ENCODE measurements at places on chromosomes 12 and 14.

DNA sequence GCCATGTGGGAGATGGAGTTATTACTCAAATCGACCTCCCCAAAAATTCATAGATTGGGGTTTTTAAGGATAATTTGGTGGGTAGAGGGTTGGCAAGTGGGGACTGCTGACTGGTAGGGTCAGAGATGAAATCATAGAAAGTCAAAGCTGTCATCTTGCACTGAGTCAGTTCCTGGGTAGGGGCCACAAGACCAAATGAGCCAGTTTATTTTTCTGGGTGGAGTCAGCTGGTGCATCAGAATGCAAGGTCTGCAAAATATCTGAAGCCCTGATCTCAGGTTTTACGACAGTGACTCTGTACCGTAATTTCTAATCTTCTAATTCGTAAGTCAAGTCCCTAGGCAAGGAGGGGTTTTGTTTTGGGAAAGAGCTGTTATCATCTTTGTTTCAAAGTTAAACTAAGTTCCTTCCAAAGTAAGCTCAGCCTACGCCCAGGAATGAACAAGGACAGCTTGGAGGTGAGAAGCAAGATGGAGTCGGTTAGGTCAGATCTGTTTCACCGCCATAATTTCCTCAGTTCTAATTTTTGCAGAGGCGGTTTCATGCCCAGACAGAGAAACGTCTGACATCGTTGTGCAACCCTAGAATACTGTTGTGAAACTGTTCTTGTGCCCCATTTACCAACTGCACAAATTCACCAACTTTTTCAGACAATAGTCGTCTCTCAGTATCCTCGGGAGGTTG is 104.5 kb upstream of the SFSWAP start:
- DNase-seq: no peak

DNA sequence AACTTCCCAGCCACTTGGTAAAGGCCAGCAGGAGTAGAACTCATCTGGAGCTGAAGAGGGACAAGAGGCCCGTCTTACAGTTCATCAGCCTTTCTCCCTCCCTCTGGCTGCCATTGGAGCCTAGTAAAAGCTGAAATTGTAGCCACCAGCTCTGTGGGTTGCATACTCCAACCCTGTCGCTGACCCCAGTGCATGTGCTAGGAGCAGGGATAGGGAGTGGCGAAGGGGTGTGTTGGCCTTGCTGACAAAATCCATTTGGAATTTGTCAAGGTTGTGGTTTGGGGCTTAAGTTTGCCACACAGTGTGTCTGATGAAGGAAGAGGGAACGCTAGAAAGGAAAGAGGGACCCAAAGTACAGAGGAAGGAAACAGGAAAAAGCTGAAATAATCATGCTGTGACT is 4.0 kb upstream of the ARF3 start:
- DNase-seq: no peak

- DNase-seq: no peak
These were observed 59.1 kb downstream of the RASSF3 start for GRCh38 chr12:64669270-64669842.

- no peak for DNase-seq
These were observed 179.0 kb downstream of the FOXN3 start for GRCh38 chr14:89237921-89238529.

DNA sequence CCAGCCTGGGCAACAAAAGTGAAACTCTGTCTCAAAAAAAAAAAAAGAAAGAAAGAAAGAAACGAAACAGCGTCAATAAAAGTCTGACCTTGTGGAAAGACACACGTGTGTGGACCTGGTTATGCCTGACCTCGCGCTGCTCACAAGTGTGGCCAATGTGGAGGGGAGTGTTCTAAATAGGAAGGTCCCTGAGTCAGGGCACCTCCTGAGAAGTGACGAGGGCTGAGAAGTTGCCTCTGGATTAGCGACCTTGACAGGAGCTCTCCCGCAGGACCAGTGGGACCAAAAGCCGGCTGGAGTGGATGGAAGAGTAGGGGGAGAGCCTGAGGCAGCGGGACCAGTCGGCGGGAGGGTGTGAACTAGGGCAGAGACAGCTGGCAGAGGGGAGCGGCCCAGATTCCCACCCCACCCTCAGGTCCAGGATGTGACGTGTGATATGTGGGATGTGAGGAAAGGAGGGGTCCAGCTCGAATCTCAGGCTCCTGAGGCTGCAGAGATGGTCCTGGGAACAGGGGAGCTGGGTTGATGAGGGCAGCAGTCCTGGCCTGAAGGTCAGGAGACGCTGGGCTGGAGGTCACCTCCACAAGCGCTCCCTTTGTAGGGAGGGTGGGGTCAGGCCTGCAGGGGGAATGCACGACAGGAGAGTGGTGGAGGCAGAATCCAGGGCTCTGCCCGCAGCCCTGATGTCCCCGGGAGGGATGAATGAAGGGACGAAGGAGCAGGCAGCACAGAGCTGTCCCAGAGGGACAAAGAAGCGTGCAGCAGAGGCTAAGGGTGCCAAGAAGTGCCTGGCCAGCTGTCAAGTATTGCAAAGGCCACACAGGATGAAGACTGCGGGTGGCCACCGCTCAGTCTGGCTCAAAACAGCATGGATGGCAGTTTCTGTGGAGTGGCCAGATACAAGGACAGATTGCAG is 24.8 kb upstream of the GPR68 start:
- peak; percentile 29 for DNase-seq

DNA sequence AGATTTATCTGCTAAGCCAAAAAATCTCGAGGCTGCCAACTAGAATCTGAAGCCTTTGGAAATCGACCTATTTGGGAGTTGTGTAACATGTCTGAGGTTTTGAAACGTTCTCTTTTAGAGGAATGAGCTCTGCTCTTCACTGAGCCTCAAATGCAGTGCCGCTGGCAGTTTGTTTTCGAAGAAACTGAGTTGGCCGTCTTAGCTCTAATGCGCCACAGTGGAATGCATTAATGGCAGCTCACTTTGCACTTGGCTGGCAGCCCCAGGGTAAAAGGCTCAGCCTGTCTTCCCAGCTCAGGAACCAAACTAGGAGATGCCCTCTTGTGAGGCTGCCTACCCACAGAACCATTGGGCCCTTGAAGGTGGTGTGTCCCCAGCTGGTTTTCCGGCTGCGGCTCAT is 53.8 kb downstream of the SFSWAP start:
- no peak for DNase-seq

DNA sequence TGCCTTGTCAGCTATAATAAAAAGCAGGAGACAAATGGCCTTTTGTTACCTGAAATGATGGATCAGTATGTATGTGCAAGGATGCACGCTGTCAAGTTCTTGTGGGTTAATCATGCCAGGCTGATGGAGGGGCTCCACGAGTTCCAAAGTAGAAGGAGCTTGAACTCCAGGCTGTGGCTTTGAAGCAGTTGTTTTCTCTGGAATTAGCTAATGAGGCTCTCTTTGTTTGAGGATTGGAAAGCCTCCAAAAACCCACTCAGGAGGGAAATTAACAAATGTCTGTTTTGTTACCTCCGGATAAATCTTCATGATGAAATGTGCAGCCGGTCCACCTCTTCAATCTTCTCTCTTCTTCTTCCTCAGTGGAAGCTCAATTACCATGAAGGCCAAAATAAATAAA is 605.5 kb downstream of the DIO2 start:
- DNase-seq: no peak

DNA sequence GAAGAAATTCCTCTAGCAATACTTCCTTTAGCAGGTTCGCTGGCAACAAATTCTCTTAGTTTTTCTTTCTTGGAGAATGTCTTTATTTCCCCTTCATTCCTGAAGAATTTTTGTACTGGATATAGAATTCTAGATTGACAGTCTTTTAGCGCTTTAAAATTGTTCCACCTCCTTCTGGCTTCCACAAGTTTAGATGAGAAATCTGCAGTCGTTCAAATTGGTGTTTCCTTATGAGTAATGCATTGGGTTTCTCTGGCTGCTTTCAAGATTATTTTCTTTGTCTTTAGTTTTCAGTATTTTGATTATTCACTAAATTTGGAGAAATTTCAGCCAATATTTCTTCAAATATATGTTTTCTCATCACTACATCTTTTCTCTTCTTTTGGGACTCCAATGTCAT is 33.3 kb upstream of the FGF6 start:
- DNase-seq: no peak

DNA sequence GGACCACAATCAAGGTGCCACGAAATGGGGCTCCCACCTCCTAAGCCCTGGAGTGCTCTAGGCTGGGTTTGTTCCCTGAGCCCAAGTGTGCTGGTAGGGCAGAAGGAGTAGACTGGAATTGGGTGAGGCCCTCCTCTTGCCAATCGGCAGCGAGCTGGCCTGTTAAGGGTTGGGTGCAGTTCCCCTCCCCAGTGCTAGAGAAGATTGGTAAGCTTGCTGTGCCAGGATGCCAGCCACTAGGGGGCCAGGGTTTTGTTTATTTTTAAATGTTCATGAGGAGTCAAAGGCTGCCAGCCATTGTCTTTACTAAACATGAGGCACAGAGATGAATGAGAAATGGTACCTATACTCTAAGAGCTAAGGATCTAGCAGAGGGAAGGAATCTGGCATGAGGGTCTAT is 79.7 kb downstream of the SPTB start:
- no peak for DNase-seq

DNA sequence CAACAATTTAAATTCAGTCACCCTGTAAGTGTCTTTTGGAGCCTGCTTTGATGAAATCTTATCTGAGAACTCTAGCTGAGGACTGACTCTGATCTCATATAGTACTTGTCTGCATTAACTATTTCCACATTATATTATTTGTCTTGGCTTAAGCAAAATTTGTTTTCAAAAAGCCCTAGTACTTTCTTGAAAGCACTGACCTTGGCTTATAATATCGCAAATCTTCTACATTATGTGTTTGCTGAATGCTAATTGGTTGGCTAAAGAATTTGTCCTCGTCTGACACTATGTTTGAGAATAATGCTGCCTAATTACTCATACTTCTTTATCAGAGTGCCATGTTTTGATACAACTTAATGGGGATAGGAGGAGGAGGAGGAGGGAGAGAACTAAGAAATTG is 46.9 kb upstream of the FLRT2 start:
- DNase-seq: no peak

GRCh38 chr14:92427096-92427495 is 86.5 kb upstream of the RIN3 start:
- no peak for DNase-seq

- DNase-seq: no peak
These were observed 19.9 kb downstream of the HECTD4 start for GRCh38 chr12:112362310-112362709.

- no peak for DNase-seq
These were observed 26.4 kb downstream of the TBC1D15 start for GRCh38 chr12:71865757-71866536.

GRCh38 chr14:54026671-54027070 is 70.0 kb upstream of the BMP4 start:
- DNase-seq: no peak

GRCh38 chr12:5295996-5296395 is 135.9 kb upstream of the NTF3 start:
- DNase-seq: no peak

- DNase-seq: no peak
These were observed at the start of gene DCAF5 for GRCh38 chr14:69152902-69153151. Gene DCAF5, minus strand, starts transcription at chr14:69153119. Its CDS starts 141 bp downstream, at chr14:69152978.

GRCh38 chr14:82223276-82223675 is 689.6 kb upstream of the SEL1L start:
- no peak for DNase-seq

DNA sequence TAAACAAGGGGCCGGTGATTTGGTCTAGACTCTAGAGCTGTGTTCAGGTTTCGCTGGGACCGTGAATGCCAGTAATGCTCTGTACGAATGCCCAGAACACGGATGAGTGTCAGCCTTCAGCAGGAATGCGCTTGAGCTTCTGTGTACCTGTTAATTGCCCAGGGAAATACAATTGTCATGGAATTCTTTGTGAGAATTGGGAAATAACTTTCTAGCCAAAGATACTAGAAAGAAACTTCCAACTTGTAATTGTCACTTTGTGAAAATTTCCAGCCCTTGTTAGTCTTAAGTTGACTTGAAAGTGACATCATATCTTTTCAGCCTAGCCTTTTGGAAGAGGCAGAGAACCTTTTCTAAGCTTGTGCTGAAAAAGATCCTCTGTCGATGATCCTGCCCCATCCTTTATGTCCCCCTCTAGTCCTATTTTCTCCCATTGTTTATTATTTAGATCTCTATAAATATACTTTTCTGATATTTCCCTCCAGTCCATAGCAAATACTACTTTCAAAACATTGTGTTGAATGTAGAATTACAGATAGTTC is 2.7 kb downstream of the CHST11 start:
- DNase-seq: no peak

GRCh38 chr12:69610729-69611128 is at the start of gene LRRC10:
Gene LRRC10, minus strand, starts transcription at chr12:69610907. Its CDS starts 69 bp downstream, at chr12:69610838.
- DNase-seq: no peak

DNA sequence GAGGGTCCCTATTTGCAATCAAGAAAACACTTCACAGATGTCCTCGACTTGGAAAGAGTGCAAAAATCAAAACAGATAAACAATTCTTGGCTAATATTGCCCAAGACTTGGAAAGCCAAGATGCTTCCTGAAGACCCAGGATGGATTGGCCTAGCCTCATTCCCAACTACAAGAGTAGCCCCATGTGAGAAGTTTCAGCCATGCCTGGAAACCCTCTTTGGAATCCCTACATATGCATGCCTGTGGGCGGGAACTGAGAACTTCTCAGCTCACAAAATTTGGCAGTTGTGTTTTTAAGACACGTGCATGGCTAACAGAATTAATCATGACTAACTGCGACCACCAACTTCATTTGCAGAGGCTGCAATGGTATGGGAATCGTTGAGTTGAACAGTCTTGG is 283.2 kb upstream of the TBX3 start:
- DNase-seq: no peak

- DNase-seq: no peak
These were observed 9.5 kb downstream of the PPP1CC start for GRCh38 chr12:110733089-110733715.

DNA sequence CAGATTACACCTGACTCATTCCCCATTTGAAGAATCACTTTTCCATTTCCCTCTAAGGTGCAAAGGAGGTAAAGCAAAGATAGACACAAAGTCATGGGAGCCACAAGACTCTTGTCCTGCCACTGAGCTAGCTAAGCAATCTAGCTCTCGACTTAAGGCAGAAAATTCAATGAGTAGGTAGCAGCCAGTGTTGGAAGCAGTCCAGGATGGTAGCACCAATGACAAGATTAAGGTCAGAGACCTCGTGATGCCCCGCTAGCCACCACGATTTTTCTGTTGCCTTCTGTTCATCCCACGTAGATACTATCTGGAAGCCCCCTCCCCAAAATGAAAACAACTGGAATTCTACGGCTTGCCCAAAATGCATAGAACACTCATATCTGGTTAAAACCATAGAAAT is 1.4 kb downstream of the VAMP1 start:
- no peak for DNase-seq
